ENCODE measurements at places on chromosomes 5 and 9.

- DNase-seq: no peak
Measured at GRCh38 chr5:178940569-178941360, at the start of gene ZNF454. Gene ZNF454 (plus strand): TSS chr5:178941198. CDS start chr5:178942792, 1,594 bp downstream.

GRCh38 chr5:63473335-63473967 is 488.8 kb downstream of the HTR1A start:
- no peak for DNase-seq

- no peak for DNase-seq
Measured at GRCh38 chr5:65066387-65067146, 297.8 kb downstream of the CWC27 start.

- DNase-seq: no peak
Measured at GRCh38 chr9:84945878-84946538, 276.5 kb downstream of the NTRK2 start.

- no peak for DNase-seq
Measured at GRCh38 chr9:16230731-16231130, 639.7 kb downstream of the BNC2 start.
